ENCODE measurements at places on chromosomes 2 and 18.

GRCh38 chr2:45816272-45816671 lies 164.8 kb downstream of the PRKCE start:
- no peak overlapping the region for H3K4me3 ChIP-seq
- no peaks in the 10 kb centered on the region for H3K36me3 ChIP-seq
- H3K4me1 ChIP-seq: peaks cover 2% of the 10 kb centered on the region
- DNase-seq: peak; percentile 33
- no peak overlapping the region for H3K27ac ChIP-seq
- H3K27me3 ChIP-seq: no peaks in the 10 kb centered on the region

DNA sequence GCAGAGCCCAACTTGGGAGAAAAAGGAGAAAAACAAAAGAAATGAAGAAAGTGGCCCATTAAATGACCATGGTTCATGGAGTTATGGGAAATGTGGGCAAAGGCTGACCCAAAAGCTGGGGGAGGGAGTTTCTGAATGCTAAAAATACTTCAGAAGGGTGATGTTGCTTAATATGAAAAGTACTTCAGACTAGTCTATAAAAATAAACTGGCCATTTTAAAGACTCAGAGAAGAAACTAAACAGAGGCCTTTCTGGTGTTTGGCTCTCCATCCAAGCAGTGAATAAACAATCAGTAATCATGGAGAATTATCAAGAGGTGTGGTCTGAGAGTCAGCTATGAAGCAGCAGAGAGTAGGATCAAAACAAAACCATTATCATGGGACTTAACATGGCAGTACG lies 160.8 kb upstream of the MAPRE2 start:
- no peak overlapping the region for H3K4me3 ChIP-seq
- DNase-seq: no peak
- H3K27me3 ChIP-seq: no peaks in the 10 kb centered on the region
- no peaks in the 10 kb centered on the region for H3K4me1 ChIP-seq
- H3K36me3 ChIP-seq: no peaks in the 10 kb centered on the region

DNA sequence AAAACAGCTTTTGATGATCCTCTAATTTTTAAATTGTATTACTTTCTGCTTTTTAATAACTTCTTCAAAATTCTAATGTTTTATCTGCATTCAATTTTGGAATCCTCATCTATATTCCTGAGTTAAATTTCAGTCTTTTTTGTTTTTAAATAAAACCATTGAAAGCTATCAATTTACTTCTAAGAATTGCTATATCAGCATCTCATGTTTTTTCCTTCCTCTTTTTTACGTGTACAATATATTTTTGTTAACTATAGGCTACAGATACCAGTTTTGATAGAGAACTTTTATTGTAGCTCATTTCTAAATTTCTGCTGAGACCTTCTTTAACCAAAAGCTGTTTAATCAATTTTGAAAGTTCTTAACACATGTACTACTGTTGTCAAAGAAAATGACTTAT lies 84.5 kb downstream of the SS18 start:
- DNase-seq: no peak
- no peak overlapping the region for H3K27ac ChIP-seq
- H3K36me3 ChIP-seq: no peaks in the 10 kb centered on the region

GRCh38 chr2:204126705-204127104 lies 190.1 kb downstream of the ICOS start:
- H3K27me3 ChIP-seq: no peaks in the 10 kb centered on the region
- no peak overlapping the region for H3K4me3 ChIP-seq
- no peaks in the 10 kb centered on the region for H3K4me1 ChIP-seq
- no peak for DNase-seq
- H3K27ac ChIP-seq: no peak overlapping the region

- no peaks in the 10 kb centered on the region for H3K27me3 ChIP-seq
- H3K27ac ChIP-seq: no peak overlapping the region
- H3K36me3 ChIP-seq: no peaks in the 10 kb centered on the region
- H3K4me3 ChIP-seq: no peak overlapping the region
- no peak for DNase-seq
Observed at GRCh38 chr2:95372216-95372829, 30.2 kb upstream of the FAHD2A start.

GRCh38 chr2:239828192-239828972 lies 196.8 kb downstream of the NDUFA10 start:
- DNase-seq: no peak
- no peak overlapping the region for H3K4me3 ChIP-seq
- H3K27me3 ChIP-seq: no peaks in the 10 kb centered on the region
- no peak overlapping the region for H3K27ac ChIP-seq

DNA sequence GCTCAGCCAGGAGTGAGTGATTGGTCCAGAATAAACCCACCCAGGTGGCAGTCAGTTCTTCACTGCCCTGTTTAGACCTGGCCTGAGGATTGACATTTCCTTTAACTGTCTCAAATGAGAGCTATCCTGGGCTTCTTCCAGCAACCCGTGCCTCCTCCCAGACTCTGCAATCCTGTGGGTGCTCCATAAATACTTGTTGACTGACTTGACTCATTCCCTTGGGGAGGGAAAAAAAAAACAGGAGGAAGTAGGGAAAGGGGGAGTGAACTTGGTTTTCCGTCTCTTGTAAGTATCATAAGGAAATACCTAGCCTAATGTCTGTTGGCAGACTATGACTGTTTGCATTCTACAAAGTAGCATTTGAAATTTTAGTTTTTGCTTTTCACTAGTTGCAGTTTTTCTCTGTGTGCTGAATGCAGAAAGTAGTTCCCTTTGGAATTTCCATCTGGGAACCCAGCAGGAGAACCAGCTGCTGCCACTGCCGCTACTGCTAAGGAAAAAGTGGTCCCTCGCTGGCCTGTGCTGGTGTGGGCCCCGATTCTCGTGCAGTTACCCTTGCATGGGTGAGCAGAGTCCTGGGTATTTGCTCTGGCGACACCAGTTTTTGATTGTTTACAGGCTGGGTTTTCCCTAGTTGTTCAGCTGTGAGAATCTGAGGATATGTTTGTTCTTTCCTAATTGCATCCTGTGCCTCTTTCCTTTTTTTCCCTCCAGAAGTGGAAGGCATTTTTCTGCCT lies 78.8 kb downstream of the TGOLN2 start:
- H3K27me3 ChIP-seq: no peaks in the 10 kb centered on the region
- no peaks in the 10 kb centered on the region for H3K4me1 ChIP-seq
- H3K36me3 ChIP-seq: no peaks in the 10 kb centered on the region
- H3K27ac ChIP-seq: peak overlapping the region; percentile 59
- peak; percentile 59 for DNase-seq

DNA sequence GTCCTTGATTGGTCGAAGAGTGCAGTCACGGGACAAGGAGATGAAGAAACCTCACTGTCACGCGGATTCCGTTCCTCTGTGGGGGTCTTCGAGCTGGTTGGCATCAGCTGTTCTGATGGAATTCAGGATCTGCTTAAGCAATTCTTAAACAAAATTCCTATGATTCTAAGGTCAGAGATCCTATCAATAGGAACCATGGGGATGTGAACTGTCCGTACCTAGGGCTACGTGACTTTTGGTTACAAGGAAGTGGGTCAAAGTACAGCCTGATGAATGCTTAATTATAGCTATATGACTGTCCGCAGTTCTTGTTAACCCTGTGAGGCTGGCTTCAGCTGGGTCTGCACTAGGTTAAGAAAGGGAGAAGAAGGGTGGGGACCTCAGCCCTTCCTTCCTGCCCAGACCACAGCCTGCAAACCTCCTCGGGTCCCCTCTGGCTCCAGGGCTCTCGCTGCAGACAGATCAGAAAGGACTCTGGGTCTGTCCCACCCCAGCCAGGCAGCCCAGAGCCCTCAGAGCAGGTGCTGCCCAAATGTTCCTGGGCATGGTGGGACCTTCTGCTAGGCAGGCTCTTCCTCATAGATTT lies 44.2 kb upstream of the TAF1B start:
- H3K36me3 ChIP-seq: no peaks in the 10 kb centered on the region
- no peak overlapping the region for H3K4me3 ChIP-seq
- H3K27me3 ChIP-seq: no peaks in the 10 kb centered on the region
- DNase-seq: no peak

All from prostate gland (tissue), 2 donors.